ENCODE measurements at places on chromosomes 4 and X.

DNA sequence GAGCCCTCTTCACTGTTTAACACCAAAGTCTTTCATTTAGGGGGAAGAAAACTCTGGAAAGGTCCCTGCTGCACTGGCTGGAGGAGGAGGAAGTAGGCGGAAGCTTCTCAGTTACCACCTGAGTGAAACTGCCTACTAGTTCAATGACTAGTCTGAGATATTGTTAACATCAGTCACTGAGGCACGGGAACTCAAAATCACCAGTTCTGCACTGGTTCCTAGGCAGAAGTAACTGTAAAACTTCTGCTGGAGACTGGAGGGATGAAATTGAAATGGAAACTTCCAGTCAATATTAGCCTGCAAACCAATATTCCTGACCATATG is 178.3 kb downstream of the SNCA start:
- DNase-seq, result no peak

DNA sequence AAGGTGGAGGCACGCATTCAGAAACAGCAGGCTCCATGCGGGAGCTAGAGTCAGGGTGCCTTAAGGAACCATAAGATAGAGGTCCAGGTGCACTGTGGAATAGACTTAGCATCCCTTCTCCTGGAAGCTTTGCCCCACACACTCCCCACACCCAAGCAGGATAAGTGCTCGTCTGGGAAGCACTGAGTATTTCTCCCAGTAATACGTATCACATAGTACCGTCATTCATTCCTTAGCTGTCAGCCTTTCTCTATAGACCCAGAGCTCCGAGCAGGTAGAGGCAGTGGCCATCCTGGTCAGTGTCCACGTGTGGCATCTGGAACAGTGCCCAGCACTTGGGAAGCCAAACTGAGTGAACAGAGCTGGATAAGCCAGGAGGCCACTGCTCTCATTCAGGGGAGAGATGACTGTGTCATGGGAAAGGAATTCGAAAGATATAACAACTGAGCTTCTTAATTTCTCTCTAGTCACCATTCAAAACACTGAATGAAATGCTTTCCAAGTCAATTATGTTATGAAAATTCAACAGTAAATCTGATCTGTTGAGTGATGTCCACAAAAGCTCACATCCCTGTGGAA is 9.9 kb downstream of the APBB2 start:
- DNase-seq, result no peak

- no peak for DNase-seq
Observed at GRCh38 chr4:15765391-15765790, 12.7 kb upstream of the CD38 start.

DNA sequence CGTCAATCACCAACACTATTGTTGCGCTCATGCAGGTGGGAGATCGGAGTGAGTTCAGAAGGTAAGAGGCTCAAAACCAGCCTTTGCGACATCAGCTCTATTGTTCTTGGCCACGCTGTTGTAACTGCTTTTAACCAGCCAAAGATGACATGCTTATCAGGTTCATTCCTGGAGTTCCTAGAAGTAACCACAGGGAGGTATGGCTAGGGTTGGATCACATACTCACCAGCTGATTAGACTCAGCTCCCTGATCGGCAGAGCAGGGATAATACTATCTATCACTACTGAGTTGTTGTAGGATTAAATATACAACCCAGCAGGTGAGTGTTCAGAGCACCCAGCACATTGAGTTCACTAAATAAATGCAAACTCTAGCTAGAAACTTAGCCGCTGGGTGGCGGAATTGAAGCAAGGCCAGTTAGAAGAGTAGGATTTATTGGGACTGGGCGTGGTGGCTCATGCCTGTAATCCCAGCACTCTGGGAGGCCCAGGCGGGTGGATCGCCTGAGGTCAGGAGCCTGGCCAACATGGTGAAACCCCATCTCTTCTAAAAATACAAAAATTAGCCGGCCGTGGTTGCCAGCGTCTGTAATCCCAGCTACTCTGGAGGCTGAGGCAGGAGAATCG is 12.4 kb downstream of the SLC34A2 start:
- no peak for DNase-seq

DNA sequence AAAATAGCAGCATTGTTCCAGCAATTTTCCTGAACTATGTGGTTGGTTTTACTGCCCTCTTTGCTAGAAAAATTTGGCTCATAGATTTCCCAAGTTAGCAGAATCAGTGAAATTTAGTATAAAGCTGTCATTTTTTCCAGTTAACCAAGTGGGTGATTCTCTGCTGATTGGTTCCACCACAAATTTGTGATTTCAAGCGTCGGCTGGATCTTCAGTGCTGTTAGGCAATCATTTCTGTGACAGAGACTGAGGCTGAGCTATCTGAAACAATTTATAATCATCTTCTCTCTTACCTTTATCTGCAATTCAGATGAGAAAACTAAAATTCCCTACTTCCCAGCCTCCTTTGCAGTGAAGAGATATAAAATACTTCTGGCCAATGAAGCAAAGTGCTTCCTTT is 68.6 kb upstream of the OTUD4 start:
- no peak for DNase-seq

GRCh38 chrX:53377464-53377863 is 45.0 kb downstream of the SMC1A start:
- no peak for DNase-seq

DNA sequence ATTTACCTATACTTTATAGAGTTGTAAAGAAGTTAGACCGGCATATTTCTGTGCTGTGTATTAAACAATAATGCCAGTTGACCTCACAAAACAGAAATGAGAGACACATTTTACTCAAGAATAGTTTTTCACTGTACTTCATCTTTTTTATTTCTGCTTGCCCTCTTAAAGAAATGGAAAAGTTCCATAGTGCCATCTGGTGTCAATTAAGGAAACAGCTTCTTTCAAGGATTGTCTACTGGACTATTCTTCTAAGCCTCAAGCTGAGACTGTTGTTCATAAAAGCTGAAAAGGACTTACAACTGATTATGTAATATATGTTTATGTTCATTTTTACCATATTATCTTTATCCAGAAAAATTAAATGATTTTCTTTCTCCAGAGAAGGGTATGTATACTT is 1523.7 kb downstream of the ARAP2 start:
- peak; percentile 57 for DNase-seq

DNA sequence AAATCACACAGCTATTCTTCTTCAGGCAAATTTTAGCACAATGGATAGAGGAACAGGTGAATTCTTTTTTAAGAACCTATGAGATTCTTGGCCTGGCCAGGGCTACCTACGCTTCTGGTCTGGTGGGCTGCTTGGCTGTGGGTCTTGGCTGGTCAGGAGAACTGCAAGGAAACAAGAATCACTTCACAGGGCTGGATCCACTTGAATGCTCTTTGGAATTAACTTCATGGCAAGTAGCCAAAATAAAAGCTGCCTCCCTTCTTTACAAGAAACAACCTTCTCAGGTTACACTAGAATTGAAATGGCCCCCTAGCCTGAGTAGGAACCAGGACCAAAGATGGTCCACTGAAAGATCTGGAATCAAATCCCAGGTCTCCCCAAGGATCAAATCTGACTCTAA is 519.1 kb downstream of the IQCM start:
- DNase-seq, result no peak

DNA sequence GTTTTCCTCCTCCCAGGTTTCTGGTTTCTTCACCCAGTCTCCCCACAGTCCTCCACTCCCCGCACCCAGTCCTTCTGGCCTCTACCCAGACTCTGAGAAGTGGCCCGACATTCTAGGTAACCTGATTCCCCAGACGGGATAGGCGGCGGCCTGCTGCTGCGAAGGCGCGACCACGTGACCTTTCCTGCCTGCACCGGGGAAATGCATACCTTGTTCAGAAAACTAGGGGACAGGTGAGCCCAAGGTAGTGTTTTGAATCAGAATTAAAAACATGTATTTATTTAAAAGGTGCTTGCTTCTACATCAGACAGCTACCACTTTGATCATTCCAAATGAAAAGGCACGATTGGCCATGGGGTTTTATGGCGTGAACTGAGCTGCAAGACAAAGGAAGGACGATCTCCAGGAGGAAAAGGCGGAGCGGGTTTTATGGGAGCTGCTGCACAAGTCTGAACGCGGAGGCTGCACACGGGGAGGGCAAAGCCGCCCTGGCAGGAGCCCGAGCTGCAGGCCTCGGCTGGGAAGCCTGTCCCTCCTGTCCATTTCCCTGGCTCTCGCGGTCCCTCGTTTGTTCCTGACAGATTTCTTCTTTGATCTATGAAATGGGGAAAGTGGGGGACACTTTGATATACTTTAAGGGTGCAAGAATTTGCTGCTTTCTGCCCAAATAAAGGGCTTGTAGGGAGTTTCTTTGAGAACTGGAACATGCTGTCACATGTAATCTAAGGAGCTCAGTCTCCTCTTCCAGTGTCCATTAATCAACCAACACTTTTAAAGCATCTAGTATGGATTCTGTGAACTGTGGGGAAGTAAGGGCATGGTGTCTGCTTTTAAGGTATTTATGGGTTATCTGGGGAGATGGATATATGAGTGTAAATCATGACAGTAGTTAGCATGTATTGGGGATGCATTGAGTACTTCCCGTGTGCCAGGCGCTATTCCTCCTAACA is 150.9 kb downstream of the SPRY1 start:
- DNase-seq, result peak; percentile 20

GRCh38 chr4:82886147-82886942 is 4.6 kb downstream of the SEC31A start:
- DNase-seq, result no peak

- no peak for DNase-seq
Observed at GRCh38 chr4:7850489-7850888, 89.2 kb downstream of the AFAP1 start.

DNA sequence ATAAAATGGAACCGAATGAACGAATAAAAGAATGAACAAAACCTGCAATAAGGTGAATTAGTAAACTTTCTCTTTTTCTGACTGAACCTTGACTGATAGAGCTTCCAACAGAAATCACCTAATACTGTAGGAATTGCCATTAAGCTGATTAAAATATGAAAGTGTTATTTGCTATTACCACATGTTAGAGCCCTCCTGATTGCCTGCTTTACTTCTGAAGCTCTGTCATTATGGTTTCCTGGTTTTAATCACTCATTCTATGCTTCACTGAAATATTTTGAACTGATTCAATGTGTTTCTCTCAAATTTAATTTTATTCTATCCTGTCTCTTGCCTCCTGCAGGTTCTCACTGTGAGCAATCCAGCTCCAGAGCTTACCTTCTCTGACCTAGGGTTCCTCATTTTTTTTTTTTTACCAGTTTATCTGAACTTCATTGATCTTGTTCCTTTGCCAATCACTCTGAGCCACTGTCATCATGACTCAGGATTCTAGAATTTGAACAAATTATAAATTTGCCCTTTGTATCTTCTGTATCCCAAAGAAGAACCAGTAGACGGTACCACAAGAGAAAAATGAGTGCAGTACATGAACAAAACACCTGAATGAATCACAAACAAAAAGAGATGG is 48.1 kb upstream of the UGT2B15 start:
- no peak for DNase-seq

DNA sequence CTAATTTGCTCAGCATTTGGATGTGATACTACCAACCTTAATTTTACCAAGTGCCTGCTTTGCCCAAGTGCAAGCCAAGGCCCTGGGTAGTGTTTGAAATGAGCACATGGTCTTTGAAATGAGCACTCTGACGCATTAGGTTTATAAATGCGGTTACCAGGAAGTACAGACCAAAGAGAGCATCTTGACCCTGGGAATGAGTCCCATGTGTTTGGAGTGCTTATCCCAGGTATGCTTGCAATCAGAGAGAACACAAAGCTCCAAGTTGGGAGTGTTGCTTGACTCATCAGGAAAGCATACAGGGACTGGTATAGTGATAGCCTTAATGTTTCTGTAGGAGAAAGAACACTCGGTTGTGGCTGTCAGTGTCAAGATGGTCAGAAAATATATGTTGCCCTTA is 203.6 kb upstream of the MAMLD1 start:
- no peak for DNase-seq

GRCh38 chrX:108246304-108246954 is 154.9 kb downstream of the ATG4A start:
- DNase-seq, result no peak

- no peak for DNase-seq
Observed at GRCh38 chr4:7663075-7663541, 228.4 kb upstream of the PSAPL1 start.
